ENCODE measurements at places on chromosomes 16 and 17.

- no peak for DNase-seq
Measured at GRCh38 chr16:67336648-67337047, 10.0 kb downstream of the LRRC36 start.

GRCh38 chr16:30355954-30356308 lies 823 bp upstream of the CD2BP2 start:
- DNase-seq = no peak

GRCh38 chr17:16297367-16298139 lies 55.7 kb downstream of the CENPV start:
- no peak for DNase-seq

DNA sequence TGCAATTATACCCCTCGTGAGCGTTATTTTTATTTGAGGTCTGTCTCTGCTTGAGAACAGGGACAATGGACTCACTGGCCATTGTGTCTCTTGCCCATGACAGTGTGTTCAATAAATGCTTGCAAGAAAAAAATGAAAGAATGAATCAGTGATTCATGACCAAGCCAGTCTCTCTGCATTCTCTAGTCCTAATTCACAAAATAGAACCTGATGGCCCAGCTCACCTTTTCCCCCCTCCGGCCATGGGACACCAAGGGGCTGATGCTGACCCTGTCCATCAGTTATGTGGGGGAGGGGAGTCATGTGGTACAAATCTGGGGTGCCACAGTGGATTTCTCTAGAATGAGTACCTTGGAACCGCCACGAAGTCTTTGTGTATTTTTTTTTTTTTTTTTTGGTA lies 38.2 kb downstream of the CCDC42 start:
- no peak for DNase-seq

Data from CD4-positive, alpha-beta T cell treated with Interleukin-6 for 4 hours (primary cell).